Stomach (tissue), 19 donors: ENCODE measurements at places on chromosomes 12 and 14.

DNA sequence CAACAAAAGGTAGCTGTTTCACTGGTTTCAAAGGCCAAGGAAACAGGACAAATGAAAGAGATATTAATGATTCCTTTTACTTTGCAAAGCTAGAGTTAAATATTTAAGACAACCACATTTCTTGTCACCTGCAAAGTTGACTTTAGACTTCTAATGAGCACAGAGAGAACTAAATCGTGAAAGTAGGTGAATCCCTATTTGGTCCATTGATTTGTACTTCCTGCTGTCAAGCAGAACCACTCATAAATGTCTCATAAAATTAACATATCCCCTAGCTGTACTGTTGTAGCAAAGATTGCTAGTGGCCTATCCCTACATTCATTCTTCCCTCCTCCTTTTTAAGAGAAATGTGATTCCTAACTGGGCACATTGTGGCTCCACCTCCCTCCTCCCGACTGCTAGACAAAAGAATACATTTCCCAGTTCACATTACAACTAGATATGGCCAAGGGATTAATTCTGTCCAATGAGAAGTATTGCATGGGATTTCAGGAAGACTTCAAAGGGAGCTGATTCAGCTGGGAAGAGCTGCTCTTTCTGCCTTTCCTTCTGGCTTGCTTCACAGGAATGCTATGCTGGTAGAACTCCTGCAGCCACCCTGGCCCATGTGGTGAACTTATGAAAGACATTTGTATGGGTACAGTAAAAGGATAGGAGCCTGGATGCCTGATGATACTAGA is 227.5 kb upstream of the ABCD2 start:
- DNase-seq, result no peak
- H3K4me1 ChIP-seq, result no peaks in the 10 kb centered on the region
- no peaks in the 10 kb centered on the region for H3K36me3 ChIP-seq
- H3K27me3 ChIP-seq, result no peaks in the 10 kb centered on the region
- no peak overlapping the region for H3K4me3 ChIP-seq
- no peak overlapping the region for H3K27ac ChIP-seq

- H3K36me3 ChIP-seq, result peaks cover 4% of the 10 kb centered on the region
- peak overlapping the region; percentile 89 for H3K4me3 ChIP-seq
- H3K27me3 ChIP-seq, result no peaks in the 10 kb centered on the region
- peaks cover 22% of the 10 kb centered on the region for H3K4me1 ChIP-seq
Observed at GRCh38 chr12:110280392-110280778, 662 bp upstream of the ATP2A2 start.

DNA sequence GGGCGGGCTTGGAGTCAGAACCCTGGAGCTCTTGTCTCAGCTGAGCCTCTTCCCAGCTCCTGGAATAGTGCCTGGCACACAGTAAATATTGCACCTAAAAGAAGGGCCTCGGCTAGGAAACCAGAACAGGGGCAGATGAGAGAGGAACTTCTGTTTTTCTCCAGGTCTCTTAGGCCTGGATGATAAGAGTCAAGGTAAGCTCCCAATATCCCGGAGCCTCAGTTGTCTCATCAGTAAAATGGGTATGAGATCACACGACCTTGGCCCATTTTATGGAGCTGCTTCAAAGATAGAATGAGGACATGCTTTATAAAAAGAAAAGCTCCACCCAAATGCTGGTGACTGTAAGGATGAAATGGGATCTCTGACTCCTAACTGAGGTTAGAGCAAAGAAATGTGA is 202.2 kb downstream of the TTC7B start:
- no peak overlapping the region for H3K4me3 ChIP-seq
- peaks cover 34% of the 10 kb centered on the region for H3K36me3 ChIP-seq
- no peaks in the 10 kb centered on the region for H3K27me3 ChIP-seq
- H3K27ac ChIP-seq, result no peak overlapping the region

- H3K4me1 ChIP-seq, result no peaks in the 10 kb centered on the region
- no peaks in the 10 kb centered on the region for H3K27me3 ChIP-seq
- H3K36me3 ChIP-seq, result no peaks in the 10 kb centered on the region
- no peak overlapping the region for H3K27ac ChIP-seq
Observed at GRCh38 chr12:83759906-83760305, 1073.2 kb downstream of the TMTC2 start.

DNA sequence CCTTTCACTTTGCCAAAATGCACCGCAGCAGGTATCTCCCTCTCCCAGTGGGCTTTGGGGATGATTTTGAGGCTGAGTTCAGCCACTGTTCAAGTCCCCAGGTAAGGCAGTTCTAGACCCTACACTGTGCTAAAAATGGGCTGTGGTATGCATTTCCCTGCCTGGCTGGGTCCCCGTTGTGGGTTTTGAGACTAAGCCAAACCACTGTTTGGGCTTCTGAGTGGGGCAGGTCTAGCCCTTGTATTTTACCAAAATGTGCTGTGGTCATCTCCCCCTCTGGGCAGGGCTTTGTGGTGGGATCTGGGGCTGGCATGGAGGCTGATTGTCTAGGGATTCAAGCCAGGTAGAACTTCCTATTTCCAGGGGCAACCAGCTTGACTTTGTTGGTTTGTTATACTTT is 13.6 kb upstream of the OR4Q3 start:
- H3K36me3 ChIP-seq, result no peaks in the 10 kb centered on the region
- H3K4me3 ChIP-seq, result no peak overlapping the region
- no peak overlapping the region for H3K27ac ChIP-seq
- no peak for DNase-seq
- no peaks in the 10 kb centered on the region for H3K27me3 ChIP-seq
- no peaks in the 10 kb centered on the region for H3K4me1 ChIP-seq

DNA sequence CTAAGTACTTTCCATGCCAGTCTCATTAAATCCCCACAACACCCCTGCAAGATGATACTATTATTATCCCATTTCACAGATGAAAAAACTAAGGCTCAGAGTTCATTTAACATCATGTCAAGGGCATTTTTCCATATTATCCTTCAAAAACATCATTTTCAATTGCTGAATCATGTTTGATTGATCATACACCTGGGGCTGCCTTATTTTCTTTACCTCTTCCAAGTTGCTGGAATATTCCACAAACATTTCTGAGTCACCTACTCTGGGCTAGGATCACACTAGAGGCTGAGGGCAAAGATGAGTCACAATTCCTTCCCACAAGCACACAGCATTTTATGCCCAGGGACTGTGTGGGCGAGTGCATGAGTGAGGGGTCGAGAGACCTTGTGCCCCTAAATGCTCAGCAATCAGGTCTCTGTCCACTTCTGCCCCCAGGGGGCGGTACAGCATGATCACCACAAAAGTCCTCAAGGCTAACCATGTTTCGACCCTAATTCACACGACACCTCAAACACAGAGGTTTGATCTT is 14.1 kb upstream of the TMEM119 start:
- H3K4me3 ChIP-seq, result no peak overlapping the region
- no peaks in the 10 kb centered on the region for H3K36me3 ChIP-seq
- no peak overlapping the region for H3K27ac ChIP-seq
- H3K27me3 ChIP-seq, result no peaks in the 10 kb centered on the region
- H3K4me1 ChIP-seq, result peaks cover 7% of the 10 kb centered on the region

GRCh38 chr12:80892597-80893445 is 44.9 kb downstream of the LIN7A start:
- H3K27me3 ChIP-seq, result no peaks in the 10 kb centered on the region
- DNase-seq, result no peak
- no peak overlapping the region for H3K4me3 ChIP-seq
- no peak overlapping the region for H3K27ac ChIP-seq
- no peaks in the 10 kb centered on the region for H3K36me3 ChIP-seq
- H3K4me1 ChIP-seq, result no peaks in the 10 kb centered on the region

GRCh38 chr12:62913380-62913779 is 21.6 kb downstream of the PPM1H start:
- DNase-seq, result no peak
- no peaks in the 10 kb centered on the region for H3K4me1 ChIP-seq
- H3K4me3 ChIP-seq, result no peak overlapping the region
- H3K27me3 ChIP-seq, result no peaks in the 10 kb centered on the region

DNA sequence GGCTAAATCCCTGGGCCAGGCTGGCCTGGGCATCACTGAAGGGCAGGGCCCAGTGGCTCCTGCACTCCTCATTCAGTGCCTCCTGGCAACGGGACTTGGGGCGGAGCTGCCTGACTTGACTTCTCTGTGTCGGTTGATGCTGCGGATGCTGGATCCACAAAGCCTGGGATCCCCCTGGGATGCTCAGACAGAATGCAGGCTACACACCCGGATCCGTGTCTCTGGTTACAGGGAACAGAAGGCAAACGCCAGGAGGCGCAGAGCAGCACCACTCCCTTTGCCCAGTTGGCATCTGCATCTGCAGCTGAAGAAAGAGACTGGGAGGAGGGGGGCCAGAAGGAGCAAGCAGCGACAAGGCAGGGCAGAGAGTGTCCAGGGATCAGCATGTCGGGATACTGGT is 154.5 kb upstream of the FKBP4 start:
- no peaks in the 10 kb centered on the region for H3K36me3 ChIP-seq
- peaks cover 10% of the 10 kb centered on the region for H3K4me1 ChIP-seq
- H3K4me3 ChIP-seq, result no peak overlapping the region
- DNase-seq, result no peak
- peak overlapping the region; percentile 44 for H3K27ac ChIP-seq

DNA sequence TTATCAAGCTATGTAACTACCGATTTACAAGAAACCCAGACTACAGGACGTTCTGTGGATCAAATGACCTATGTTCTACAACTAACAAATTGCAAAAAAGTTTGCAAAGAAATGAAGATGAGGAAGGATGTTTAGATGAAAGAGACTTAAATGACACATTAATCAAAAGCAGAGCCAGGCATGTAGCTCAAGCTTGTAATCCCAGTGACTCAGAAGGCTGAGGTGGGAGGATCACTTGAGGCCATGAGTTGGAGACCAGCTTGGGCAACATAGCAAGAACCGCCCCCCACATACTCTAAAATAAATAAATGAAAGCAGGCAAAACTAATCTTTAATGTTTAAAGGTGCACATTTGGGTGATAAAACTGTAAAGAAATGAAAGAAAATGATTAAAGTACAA is 331.9 kb downstream of the BTG1 start:
- peaks cover 5% of the 10 kb centered on the region for H3K4me1 ChIP-seq
- no peak for DNase-seq
- no peak overlapping the region for H3K4me3 ChIP-seq
- no peaks in the 10 kb centered on the region for H3K27me3 ChIP-seq
- no peaks in the 10 kb centered on the region for H3K36me3 ChIP-seq
- H3K27ac ChIP-seq, result no peak overlapping the region

GRCh38 chr12:126907900-126908764 is 1358.8 kb upstream of the TMEM132C start:
- no peak overlapping the region for H3K27ac ChIP-seq
- H3K27me3 ChIP-seq, result no peaks in the 10 kb centered on the region
- H3K36me3 ChIP-seq, result no peaks in the 10 kb centered on the region
- H3K4me3 ChIP-seq, result no peak overlapping the region
- no peaks in the 10 kb centered on the region for H3K4me1 ChIP-seq

- H3K36me3 ChIP-seq, result no peaks in the 10 kb centered on the region
- no peaks in the 10 kb centered on the region for H3K4me1 ChIP-seq
- no peak overlapping the region for H3K4me3 ChIP-seq
- no peaks in the 10 kb centered on the region for H3K27me3 ChIP-seq
- DNase-seq, result no peak
Observed at GRCh38 chr14:82449926-82450468, 916.3 kb upstream of the SEL1L start.

- no peaks in the 10 kb centered on the region for H3K27me3 ChIP-seq
- no peak overlapping the region for H3K4me3 ChIP-seq
- H3K36me3 ChIP-seq, result no peaks in the 10 kb centered on the region
- no peak overlapping the region for H3K27ac ChIP-seq
- no peak for DNase-seq
Observed at GRCh38 chr12:68896881-68897540, 36.0 kb downstream of the CPM start.

- DNase-seq, result no peak
- no peak overlapping the region for H3K4me3 ChIP-seq
- peaks cover 6% of the 10 kb centered on the region for H3K27me3 ChIP-seq
- no peak overlapping the region for H3K27ac ChIP-seq
Observed at GRCh38 chr12:117867348-117867747, 101.4 kb downstream of the KSR2 start.

GRCh38 chr14:60348211-60348610 is 99.2 kb downstream of the PPM1A start:
- no peaks in the 10 kb centered on the region for H3K27me3 ChIP-seq
- peak; percentile 16 for DNase-seq
- no peak overlapping the region for H3K4me3 ChIP-seq
- peaks cover 7% of the 10 kb centered on the region for H3K4me1 ChIP-seq
- no peak overlapping the region for H3K27ac ChIP-seq
- H3K36me3 ChIP-seq, result no peaks in the 10 kb centered on the region

- H3K4me1 ChIP-seq, result no peaks in the 10 kb centered on the region
- no peak overlapping the region for H3K27ac ChIP-seq
- H3K27me3 ChIP-seq, result no peaks in the 10 kb centered on the region
- no peak overlapping the region for H3K4me3 ChIP-seq
- H3K36me3 ChIP-seq, result no peaks in the 10 kb centered on the region
- DNase-seq, result no peak
Observed at GRCh38 chr12:20459920-20460319, 91.6 kb downstream of the PDE3A start.

- H3K36me3 ChIP-seq, result no peaks in the 10 kb centered on the region
- H3K27me3 ChIP-seq, result no peaks in the 10 kb centered on the region
- no peak overlapping the region for H3K4me3 ChIP-seq
- no peak for DNase-seq
Observed at GRCh38 chr12:41055875-41056577, 132.1 kb upstream of the PDZRN4 start.

DNA sequence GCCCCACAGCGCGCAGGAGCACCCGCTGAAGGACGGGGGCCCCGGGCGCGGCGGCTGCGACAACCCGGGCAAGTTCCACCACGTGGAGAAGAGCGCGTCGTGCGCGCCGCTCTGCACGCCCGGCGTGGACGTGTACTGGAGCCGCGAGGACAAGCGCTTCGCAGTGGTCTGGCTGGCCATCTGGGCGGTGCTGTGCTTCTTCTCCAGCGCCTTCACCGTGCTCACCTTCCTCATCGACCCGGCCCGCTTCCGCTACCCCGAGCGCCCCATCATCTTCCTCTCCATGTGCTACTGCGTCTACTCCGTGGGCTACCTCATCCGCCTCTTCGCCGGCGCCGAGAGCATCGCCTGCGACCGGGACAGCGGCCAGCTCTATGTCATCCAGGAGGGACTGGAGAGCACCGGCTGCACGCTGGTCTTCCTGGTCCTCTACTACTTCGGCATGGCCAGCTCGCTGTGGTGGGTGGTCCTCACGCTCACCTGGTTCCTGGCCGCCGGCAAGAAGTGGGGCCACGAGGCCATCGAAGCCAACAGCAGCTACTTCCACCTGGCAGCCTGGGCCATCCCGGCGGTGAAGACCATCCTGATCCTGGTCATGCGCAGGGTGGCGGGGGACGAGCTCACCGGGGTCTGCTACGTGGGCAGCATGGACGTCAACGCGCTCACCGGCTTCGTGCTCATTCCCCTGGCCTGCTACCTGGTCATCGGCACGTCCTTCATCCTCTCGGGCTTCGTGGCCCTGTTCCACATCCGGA is 1.4 kb downstream of the FZD10 start:
- no peak overlapping the region for H3K4me3 ChIP-seq
- no peaks in the 10 kb centered on the region for H3K36me3 ChIP-seq
- H3K27ac ChIP-seq, result no peak overlapping the region

- peaks cover 53% of the 10 kb centered on the region for H3K4me1 ChIP-seq
- peak overlapping the region; percentile 89 for H3K27ac ChIP-seq
- peak overlapping the region; percentile 46 for H3K4me3 ChIP-seq
- peak; percentile 85 for DNase-seq
Observed at GRCh38 chr14:50003213-50004021, 110.5 kb downstream of the ARF6 start.
